Head of caudate nucleus (tissue), 42 donors: ENCODE measurements at places on chromosomes 3 and 15.

DNA sequence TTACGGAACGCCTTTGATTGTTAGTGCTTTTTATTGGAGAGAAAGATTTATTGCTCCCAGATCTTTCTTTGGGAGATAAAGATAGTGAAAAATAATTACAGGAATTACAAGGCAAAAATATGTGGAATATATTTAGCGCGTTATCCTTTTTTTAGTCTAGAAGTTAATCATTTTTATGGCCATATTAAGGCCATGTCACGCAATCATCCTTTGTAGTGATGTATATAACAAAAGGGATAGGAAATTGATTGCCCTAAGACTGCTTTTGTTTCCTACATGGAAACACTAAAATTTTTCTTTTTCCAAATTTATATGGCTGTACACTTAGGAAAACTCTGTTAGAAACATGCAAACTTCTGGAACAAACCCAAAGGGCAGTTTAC is 1.5 kb downstream of the TRPC1 start:
- DNase-seq: no peak

GRCh38 chr3:63060412-63060811 is 185.2 kb upstream of the CADPS start:
- DNase-seq: no peak

DNA sequence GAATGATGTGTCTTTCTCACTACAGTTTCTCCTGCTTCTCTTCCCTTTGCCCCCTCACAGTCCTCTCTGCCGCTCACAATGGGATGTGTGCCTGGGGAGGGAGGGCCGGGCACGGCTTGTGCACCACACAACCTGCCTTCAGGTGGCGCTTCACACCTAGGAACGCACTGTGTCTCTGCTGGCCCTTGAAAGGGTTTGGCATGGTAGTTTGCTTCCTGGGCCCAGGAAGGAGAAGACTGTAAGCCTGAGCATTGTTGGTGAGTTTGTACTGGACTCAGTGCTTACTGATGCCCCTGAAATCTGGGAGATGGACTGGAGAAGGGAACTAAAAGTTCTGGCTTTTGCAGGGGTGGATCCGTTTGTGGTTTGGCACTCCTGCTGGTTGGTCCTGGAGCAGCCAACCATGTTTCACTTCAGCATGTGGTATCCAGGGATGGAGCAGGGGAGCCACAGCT is 9.2 kb downstream of the ALPK3 start:
- DNase-seq: no peak

DNA sequence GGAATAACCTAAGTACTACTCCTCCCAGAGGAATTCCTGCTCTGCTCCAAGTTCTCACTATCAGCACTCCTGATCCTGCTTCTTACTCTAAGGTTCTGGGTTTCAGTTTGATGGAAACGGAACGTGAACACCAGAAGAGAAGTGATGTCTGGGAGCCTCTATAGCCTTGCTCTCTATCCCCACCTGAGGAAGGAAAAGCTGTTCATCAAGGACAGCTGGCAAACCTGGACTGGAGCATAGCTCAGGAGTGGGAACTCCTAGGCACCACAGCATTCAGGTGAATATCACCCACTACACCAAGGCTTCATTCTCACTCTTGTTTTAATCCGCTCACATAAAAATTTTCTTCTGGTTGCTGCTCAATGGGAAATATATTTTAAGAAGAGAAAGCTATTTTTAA is 13.0 kb upstream of the CADPS start:
- peak; percentile 57 for DNase-seq

DNA sequence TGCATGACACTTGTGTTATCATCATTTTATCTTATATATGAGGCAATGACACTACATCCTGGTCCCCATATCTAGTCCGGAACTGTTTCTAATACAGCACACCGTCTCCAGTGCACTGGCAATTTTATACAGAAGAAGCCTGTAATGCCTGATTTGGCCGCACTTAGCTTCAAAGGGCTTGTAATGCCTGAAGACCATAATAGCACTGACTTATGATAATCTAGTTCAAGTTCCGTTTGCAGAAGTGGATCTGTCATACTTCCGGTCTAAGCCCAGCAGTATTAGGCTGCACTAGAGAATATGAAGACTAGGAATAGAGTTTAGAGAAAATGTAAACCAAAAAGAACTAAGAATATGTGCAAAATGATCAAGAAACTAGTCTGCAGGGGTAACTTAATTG is 1.3 kb downstream of the BNIP2 start:
- DNase-seq: no peak

DNA sequence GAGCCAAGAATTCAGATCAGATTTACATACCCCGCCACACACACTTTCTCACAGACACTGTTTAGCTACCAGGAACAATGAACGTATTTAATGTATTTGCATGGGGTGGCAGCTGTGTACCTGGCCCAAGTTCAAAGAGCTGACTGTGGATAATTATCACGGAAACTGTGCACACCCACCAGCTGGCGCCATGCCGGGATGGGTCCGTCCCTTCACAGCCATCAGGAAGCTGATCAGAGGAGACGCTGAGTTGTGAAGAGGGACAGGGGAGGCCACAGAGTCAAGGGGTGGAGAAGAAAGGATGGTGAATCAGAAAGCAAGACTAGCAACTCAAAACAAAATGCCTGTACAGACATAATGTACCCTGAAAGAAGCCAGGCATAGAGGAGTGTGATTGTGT is 13.1 kb upstream of the PLA2G4D start:
- DNase-seq: no peak
